ENCODE measurements at places on chromosomes 16 and 17.

DNA sequence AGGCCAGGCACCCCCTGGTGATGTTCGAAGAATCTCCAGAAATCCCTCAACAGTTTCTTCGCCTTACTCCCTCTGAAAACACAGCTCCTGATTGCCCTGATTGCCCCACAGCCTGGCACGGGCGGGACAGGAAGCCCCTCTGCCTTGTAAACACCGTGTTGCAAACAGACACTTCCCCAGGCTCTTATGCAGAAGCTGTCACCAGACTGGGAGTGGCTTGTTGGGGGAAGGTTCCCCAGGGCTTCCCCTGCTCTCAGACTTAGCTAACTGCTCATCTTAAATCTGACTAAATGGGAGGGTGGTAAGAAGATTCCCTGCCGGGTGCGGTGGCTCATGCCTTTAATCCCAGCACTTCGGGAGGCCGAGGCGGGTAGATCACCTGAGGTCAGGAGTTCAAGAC, 11.2 kb downstream of the PIK3R5 start:
- DNase-seq, result no peak

DNA sequence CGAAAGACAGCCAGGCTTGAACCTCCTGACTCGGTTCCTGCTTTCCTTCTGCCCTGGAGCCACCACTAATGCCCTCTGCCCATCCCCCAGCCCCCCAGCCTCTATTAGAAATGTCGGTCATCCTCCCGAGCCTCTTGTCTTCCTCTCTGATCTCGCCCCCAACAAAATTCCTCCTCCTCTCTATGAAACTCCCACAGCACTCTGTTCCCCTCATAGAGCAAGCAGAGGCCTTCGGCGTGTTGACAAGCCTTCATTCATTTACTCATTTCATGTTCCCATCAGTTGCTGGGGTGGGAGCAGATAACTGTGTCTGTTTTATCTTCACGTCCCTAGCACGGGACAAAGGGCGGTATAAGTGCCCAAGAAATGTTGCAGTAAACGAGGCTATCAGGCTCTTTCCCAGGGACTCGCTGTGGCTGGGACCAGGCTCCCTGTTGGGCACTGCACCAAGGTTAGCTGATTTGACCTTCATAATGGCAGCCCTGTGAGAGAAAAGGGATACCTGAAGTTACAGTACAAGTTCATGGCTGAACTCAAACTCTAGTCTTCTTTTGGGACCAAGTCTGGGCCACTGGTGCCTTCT, 7.8 kb downstream of the FBXL19 start:
- no peak for DNase-seq

DNA sequence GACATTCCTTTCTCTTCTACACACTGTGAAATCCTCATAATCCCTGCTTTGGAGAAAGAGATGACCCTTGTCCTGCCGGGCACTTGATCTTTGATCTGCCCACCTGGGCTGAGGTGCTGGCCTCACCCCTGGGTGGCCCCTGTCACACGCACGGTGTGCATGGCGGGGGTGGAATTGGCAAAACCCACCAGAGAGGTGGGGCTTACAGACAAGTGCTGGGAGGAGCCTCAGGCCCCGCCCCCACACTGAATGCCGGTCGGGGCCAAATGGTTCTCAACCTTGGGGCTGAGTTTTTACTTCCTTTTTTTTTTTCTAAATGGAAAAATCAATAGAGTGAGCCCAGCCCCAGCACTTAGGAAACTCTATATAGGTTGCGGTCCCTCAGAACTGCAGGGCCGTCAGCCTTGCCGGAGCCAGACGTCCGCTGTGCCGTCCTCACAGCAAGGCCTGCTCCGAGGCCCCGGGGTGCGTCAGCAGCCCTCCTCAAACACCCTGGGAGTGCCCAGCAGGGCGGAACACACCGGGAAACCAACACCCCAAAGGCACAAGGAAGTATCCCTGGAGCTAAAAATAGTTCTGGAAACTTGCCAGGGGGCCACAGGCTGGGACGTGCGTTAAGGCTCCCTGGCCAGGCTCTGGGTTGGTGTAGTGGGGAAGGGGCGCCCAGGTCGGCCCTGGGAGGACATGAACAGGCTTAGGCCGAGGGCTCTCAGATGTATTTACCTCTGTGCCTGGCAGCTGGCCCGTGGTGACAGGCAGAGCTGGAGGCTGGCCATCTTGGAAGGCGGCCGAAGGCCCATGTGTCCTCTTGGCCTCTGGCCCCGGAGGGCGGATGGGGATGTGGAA, 11.0 kb downstream of the GPRC5C start:
- no peak for DNase-seq

- no peak for DNase-seq
These were observed 410.1 kb downstream of the NPIPA8 start for GRCh38 chr16:17926461-17926860.

GRCh38 chr16:53131363-53132071, 76.7 kb downstream of the CHD9 start:
- peak; percentile 74 for DNase-seq

DNA sequence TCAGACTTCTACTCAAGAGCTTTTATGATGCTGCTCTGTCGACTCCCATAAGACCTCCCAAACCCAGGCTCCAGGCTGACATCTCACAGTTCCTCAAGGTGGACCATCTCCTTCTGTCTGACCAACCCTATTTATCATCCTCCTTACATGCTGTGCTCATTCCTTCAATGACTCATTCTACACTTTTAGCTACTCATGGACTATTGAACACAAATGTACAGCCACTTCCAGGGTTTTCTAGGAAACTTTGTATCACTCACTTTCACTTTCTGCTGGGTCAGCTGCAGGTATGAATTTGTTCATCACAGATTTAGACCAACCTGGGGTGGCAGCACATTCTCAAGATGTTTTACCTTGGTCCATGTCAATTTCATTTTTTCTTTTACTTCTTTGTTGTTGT, 162.4 kb upstream of the FAM20A start:
- no peak for DNase-seq

- DNase-seq, result no peak
These were observed 56.5 kb downstream of the CYTH1 start for GRCh38 chr17:78725448-78726021.

GRCh38 chr17:44071772-44072171, 1.2 kb downstream of the G6PC3 start:
- DNase-seq, result no peak

- DNase-seq, result no peak
These were observed 16.6 kb upstream of the TERF2 start for GRCh38 chr16:69402439-69402838.

DNA sequence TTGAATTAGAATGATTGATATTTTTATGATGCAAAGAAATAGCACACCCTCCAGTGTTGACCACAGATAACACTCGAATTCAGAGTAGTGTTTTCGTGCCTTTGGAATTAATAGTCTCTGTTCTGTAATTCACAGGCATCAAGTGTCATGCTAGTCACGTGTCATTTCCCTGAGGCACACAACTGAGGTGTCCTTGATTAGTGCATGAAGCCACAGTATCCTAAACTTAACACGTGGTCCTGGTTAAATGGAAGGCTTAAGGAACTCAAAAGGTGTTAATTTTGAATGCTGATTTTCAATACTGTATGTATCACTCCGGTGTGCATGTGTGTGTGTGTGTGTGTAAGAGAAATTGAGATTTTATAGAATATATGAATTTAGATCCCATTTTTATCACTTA, 625.6 kb downstream of the TMEM114 start:
- no peak for DNase-seq

- DNase-seq, result no peak
These were observed 25.3 kb downstream of the KLHDC4 start for GRCh38 chr16:87740441-87740840.

DNA sequence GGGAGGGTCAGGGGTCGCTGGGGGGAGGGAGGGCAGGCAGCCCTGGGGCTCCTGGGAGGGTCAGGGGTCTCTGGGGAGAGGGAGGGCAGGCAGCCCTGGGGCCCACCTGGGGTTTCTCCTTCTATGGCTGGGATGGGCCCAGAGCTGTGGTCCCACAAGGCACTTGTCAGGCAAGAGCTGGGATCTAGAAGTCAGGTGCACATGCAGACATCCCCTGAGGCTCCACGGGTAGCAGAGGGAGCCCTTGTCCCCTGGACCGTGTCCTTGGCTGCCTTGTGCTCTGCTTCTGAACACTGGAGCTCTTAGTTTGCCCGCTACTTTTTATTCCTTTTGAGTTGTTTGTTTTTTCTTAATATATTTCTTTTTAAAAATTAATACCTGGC, 1.8 kb downstream of the TUBB3 start:
- DNase-seq, result no peak

GRCh38 chr17:9356488-9356911, 219.1 kb downstream of the STX8 start:
- DNase-seq, result peak; percentile 19

- DNase-seq, result no peak
These were observed 57.3 kb upstream of the RPL38 start for GRCh38 chr17:74146196-74146595.

DNA sequence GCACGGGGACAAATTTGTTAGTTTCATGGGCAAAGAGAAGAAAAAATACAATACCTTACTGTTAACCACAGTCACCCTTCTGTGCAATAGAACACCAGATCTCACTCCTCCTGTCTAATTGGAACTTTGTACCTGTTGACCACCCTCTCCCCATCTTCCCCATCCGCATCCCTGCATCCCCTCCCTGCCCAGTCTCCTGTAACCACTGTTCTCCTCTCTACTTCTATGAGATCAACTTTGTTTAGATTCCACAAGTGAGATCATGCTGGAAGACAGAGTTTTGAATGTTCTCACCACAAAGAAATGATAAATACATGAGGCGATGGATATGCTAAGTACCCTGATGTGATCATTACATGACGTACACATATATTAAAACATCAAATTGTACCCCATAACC, 47.7 kb downstream of the CLEC16A start:
- DNase-seq, result no peak
